ENCODE measurements at places on chromosomes 13 and 19.

DNA sequence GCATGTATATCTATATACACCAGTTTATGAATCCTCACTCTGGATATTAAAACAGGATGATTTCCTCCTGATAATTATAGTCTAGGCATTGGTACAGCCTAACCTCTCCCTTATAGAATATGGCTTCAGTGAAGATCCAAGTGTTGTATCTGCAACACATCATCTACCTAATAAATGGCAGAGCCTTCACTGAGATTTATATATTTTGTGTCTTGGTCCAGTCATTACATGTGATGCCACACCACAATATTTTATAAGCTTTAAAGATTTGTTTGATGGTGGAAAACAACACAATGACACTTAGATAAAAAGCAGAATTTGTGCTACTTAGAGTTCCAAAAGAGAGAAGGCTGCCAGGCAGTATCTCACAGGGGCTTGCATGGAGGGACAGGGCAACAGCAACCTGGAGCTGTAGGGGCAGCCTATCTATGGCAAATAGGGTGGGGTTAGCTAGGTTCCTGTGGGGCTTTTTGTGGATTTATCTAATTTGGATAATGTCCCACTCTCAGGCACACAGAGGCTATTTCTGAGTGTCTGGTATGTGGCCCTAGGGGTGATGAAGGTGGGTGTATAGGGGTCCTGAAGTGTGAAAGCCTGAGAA, 1736.7 kb upstream of the PRR20A start:
- no peak for DNase-seq

DNA sequence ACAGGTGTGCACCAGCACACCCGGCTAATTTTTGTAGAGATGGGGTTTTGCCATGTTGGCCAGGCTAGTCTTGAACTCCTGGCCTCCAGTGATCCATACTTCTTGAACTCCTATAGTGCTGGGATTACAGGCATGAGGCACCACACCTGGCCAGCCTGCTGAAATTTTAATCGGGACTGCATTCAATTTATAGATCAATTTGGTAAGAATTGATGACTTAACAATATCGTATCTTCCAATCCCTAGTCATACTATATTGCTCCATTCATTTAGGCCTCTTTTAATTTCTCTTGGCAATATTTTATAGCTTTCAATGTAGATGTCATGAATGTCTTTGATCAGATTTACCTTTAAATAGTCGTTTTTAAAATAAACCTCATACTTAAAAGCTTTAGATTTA, 5.6 kb upstream of the ZNF45 start:
- no peak for DNase-seq

DNA sequence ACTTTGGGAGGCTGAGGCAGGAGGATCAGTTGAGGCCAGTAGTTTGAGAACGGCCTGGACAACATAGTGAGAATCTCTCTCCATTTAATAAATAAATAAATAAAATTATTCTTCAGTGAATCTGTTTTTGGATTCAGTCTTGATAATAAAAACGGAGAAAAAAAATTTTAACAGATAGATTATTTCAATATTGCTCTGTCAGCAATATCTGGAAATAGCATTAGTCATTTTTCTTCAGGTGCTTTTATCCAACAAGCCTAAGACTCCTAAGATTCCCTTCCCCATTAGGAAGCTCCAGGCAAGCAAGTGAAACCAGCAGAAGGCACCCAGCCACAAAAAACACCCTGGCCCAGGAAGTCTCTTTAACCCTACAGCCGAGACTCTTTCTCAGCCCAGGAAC, 21.3 kb upstream of the LPAR6 start:
- DNase-seq, result no peak

DNA sequence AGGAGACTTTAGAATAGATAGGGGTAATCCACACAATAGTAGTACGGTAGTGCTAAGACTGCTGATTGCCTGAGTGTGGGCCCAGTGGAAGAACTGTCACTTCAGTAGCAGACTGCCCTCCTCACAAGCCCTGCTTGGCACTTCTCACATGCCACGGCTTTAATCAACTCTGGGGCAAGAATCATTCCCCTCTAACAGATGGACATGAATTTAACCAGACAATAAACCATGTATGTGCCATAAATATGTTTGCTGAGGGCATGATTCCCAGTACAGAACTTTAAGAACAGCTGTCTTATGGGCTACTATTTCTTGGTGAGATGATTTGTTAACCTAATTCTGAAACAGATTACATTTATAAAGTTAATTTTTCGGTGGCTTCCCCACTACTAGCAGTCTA, 22.0 kb downstream of the DPY19L3 start:
- no peak for DNase-seq

- DNase-seq, result no peak
Observed at GRCh38 chr19:511101-511851, 4.0 kb downstream of the TPGS1 start.

GRCh38 chr13:29156136-29156535, 336.0 kb downstream of the MTUS2 start:
- peak; percentile 21 for DNase-seq

Measured in EL (cell line).